AG20443 (cell line): ENCODE measurements at places on chromosomes 4 and X.

- DNase-seq: no peak
These were observed 43.8 kb downstream of the NHSL2 start for GRCh38 chrX:71954458-71954857.

DNA sequence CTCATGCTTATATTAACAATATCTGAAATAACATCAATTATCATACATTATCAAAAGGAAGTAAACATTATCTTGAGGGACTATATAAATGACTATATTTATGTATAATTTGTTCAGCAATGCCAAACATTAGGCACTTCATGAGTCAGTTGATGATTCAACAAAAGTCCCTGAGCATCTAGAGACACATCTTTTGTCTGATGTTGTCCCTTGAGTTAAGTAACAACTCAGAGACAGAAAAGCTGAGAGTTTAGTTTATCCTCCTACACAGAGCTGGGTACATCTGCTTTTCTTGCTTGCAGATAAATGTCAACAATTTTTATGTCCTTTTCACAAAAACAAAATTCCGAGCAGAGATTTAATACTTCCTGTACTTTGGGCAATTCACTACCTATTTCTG, 311.1 kb downstream of the INPP4B start:
- peak; percentile 24 for DNase-seq

DNA sequence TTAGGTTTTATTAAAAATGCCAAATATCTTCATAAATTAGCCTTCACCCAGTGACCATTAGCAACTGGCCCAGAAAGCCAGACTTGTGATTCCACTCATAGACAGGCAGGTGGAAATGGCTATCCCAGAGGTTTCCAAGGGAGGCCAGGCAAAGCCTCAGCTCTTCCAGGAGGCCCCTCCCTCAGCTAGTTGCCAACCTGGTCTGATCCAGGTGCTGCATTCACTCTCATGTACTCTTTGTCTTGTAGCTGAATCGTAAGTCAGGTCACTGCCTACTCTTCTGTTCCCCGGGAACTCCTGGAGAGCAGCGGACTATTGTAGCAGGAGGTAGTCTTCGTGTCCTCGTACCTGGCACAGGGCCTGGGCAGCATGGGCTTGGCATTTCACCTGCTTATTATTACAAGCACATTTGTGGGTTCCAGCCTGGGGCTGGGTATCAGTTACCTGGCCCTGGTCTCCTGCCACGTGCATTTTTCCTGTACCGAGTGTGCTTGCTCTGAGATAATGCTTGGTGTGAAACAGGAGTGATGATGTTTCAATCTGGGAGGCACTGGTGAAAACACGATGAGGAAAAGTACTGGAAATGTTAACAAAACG, 101.6 kb downstream of the FAM193A start:
- no peak for DNase-seq

- no peak for DNase-seq
These were observed 499.9 kb upstream of the AADAT start for GRCh38 chr4:170589597-170590191.

DNA sequence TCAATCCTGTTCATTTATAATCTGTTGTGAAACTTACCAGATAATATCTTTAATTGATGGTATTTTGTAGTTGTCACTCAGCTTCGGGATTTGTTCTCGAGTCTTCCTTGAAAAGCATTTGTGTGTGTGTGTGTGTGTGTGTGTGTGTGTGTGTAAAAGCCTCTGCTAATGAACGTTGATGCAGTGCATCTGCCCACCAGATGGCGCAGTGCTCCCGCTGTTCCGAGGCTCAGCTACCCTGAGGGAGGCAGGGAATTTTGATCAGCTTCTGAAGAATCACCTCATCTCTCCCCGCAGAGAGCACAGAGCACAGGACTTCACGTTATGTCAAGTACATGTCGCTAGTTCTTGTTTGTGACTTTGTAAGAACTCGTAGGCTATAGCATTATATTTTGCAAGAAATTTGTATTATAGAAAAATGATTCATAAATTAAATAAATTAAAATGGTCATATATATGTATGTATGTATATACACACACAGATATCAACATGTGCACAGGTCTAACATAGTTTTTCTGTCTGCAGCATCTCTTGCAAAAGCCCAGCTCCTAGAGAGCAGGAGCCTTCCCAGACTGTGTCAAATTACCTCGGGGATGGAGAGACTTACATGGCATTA, 316.7 kb upstream of the IGFBP7 start:
- DNase-seq: peak; percentile 85

GRCh38 chr4:5213087-5213595, 161.9 kb downstream of the STK32B start:
- no peak for DNase-seq
